ENCODE measurements at places on chromosomes 2 and 18. TPM values are rescaled to one million over a fixed set of nuclear protein-coding genes. Genes with fewer than 3 reads are reported as not detected.

Gene ZEB2
- total RNA-seq = 290 TPM

Gene FBXO15
- total RNA-seq = 1.4 TPM

- no peak for DNase-seq
These were observed 63.5 kb downstream of the TXNL1 start for GRCh38 chr18:56574861-56575260.

DNA sequence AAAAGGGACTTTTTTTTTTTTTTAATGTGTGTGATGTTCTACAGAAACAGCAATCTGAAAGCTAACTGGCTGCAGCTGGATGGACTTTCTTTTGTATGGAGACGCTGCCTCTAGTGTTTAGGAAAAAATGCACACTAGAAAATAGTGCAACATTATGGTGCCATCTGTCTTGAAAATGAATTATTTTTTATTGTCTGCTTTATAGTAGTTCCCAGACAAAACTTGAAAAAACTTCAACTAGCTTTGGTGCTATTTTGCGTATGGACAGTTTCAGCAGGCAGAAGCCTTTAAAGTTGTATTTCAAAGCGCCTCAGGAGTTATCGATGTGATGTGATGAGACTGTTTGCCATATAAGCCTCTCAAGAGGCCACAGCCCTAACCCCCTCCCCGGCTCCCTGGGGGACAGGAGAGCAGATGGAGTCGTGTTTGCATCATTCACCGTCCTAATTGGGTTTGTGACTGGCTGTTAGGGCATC lies 86.9 kb downstream of the LTBP1 start:
- no peak for DNase-seq

All from tibial nerve (tissue), 4 donors.